Hepatocyte (in vitro differentiated cells): ENCODE measurements at places on chromosomes 7 and 10. TPM values are rescaled to one million over a fixed set of nuclear protein-coding genes. Genes with fewer than 3 reads are reported as not detected.

Gene GATA3
- 15.4 and 27.1 TPM in 2 replicates for polyA plus RNA-seq

Gene SYT15
- polyA plus RNA-seq = 1.1 and 1.2 TPM in 2 replicates

Gene PON1
- polyA plus RNA-seq = 42.2 and 62.3 TPM in 2 replicates

Gene IL6
- polyA plus RNA-seq = 3.4 and 3.5 TPM in 2 replicates

Gene RBAK
- 2.7 and 5.2 TPM in 2 replicates for polyA plus RNA-seq

Gene C10orf71
- not detected in 2 replicates for polyA plus RNA-seq

Gene NCF1
- 0.42 and 1.2 TPM in 2 replicates for polyA plus RNA-seq

Gene ELOVL3
- not detected in 2 replicates for polyA plus RNA-seq

Gene INSYN2A
- 0.77 and 1.7 TPM in 2 replicates for polyA plus RNA-seq

Gene LRRN3
- polyA plus RNA-seq = 3.4 and 3.7 TPM in 2 replicates

Gene ABCC2
- polyA plus RNA-seq = 27.4 and 29.7 TPM in 2 replicates

Gene BUB3
- 81.1 and 92.0 TPM in 2 replicates for polyA plus RNA-seq
